Cardiac muscle cell (in vitro differentiated cells and primary cell): ENCODE measurements at places on chromosomes 4 and X.
A peak's percentile ranks its signal among the peaks of the same experiment; 100 is the strongest.

GRCh38 chr4:131347816-131348215 is 1801.3 kb upstream of the PCDH10 start:
- no peak for DNase-seq

DNA sequence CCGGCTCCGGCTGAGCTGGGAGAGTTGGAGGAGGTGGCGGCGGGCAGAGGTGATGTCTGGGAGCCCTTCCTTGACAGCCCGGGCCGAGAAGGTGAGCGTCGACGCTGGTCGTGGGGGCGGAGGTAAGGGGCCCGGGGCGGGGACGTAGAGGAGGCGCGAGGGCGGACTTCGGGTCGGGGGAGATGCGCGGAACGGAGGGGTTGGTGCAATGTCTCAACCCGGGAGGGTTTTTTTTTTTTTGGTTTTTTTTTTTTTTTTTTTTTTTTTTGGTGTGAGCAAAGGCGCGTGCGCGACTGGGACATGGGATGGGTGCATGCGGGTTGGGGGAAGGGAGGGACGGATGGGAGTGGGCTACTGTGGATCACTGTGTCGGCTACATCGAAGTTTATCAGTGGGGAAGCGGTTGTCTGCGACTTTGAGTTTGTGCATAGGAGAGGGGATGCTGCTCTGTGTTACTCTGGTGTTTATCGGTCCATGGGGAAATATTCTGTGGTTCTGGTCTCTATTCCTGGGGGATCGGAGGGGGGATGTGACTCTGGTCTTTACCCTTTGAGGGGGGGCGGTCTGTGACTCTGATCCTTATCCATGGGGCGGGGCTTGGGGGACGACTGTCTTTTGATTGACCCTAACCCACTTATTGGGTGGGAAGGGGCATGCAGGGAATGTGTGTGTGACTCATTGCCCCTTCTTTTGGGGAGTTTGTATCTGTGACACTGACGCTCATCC is 537 bp downstream of the RBM10 start:
- DNase-seq = no peak

- DNase-seq = no peak
Measured at GRCh38 chr4:145865274-145865941, 73.2 kb downstream of the ZNF827 start.

- no peak for DNase-seq
Measured at GRCh38 chr4:175394208-175394607, 417.9 kb downstream of the GPM6A start.

GRCh38 chr4:52408471-52408870 is 250.6 kb downstream of the USP46 start:
- DNase-seq = no peak

- DNase-seq = no peak
Measured at GRCh38 chr4:170014359-170015011, 11.7 kb downstream of the MFAP3L start.

DNA sequence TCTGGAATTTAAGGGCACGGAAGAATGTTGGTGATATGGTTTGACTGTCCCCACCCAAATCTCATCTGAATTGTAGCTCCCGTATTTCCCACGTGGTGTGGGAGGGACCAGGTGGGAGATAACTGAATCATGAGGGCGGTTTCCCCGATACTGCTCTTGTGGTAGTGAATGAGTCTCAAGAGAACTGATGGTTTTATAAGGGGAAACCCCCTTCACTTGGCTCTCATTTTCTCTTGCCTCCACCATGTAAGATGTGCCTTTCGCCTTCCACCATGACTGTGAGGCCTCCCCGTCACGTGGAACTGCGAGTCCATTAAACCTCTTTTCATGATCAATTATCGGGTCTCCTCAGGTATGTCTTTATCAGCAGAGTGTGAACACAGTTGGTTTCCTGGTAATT is 25.6 kb upstream of the DHRSX start:
- no peak for DNase-seq

GRCh38 chr4:26135331-26135730 is 185.5 kb upstream of the RBPJ start:
- DNase-seq = no peak

DNA sequence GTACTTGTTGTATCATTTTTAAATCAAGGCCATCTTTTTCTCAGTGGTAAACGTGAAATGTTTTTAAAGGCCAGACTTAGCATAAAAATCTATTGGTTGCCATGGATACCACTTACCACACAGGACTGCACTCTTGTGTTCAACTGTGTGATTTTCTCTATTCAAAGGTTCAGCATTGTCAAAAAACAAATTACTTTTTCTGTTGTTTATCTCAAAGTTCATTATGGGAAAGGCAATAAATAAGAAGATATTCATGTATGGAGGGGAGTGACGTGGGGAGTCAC is 231.0 kb upstream of the GATB start:
- DNase-seq = no peak

DNA sequence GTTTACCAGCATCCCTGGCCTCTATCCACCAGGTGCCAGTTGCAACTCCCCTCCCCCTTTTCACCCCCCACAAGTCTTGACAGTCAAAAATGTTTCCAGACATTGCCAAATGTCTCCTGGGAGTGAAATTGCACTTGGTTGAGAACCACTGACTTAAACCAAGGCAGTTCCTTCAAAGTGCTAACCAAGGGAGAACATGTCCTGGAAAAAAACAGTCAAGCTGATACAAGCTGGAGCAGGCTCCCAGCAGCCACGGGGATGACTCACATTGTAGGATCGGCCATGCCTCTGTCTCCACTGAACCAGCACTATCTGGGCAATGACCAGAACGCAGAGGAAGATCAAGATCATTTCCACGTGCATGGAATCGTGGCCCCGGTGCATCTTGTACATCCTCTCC is 11.4 kb downstream of the RNF175 start:
- no peak for DNase-seq

GRCh38 chr4:6901669-6902317 is 7.8 kb upstream of the TBC1D14 start:
- no peak for DNase-seq

GRCh38 chr4:110516106-110516922 is 40.4 kb downstream of the ENPEP start:
- DNase-seq = peak; percentile 75

DNA sequence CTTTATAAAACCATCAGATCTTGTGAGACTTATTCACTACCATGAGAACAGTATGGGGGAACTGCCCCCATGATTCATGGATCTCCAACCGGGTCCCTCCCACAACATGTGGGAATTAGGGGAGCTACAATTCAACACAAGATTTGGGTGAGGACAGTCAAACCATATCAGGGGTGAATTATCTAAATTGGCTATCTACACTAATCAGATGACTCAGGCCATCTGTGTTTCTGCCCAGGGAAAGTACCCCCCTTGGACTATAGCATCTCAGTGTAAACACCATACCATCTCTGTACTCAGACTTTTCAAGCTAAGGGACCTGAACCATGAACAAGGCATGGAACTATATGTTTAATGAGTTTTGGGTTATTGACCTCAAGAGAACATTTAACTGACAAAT is 76.8 kb downstream of the LNX1 start:
- DNase-seq = no peak

DNA sequence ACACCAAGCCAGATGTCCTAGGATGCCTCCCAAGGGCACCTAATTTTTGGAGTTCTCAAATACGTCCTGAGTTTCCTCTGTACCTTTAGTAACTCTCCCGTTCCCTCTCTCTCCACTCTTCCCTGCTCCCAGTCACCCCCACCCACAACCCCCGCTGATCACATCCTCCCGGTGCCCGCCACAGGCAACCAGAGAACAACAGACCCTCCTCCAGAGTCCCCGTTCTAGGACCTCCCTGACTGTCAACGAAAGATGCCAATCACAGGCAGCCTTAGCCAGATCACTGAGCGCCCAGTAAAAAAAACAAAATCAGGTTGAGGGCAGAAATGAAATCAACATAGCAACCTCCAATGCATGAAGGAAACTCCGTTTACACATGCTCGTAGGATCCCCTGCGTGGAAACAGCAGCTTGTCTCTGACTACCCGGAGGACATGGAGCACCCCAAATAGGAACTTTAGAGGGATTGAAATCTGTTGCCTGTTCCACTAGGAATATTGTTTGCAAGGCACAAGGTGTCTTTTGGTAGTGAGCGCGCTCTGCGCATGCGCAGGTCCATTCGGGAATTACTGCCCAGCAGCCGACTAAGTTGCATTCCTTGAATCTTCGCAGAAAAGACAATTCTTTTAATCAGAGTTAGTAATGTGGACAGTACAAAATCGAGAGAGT is at the start of gene GABRB1:
Gene GABRB1 (plus strand): TSS at position 557 of the 668 bp plus-strand sequence.
- DNase-seq = peak; percentile 72

- DNase-seq = peak; percentile 83
Measured at GRCh38 chrX:17590892-17591740, 146.2 kb upstream of the SCML1 start.

- DNase-seq = peak; percentile 44
Measured at GRCh38 chr4:54543088-54543795, 114.5 kb upstream of the KIT start.

DNA sequence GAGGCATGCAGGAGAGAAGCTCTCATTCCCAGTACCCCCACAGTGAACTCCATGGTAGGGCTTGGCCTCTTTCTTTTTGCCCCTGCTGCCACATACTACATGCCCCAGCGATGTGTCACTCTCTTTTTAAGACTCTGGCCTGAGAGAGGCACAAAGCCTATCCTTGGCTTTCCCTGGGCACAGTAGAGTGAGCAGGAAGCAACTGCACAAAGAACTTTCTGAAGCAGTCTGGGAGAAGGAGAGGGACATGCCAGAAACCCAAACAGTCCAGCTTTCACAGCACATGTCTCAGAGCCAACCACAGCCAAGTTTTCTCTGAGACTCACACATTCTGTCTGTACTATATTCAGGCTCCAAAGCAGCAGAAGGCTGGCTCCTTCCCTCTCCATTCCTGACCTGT is 7.9 kb upstream of the NALF2 start:
- DNase-seq = no peak

DNA sequence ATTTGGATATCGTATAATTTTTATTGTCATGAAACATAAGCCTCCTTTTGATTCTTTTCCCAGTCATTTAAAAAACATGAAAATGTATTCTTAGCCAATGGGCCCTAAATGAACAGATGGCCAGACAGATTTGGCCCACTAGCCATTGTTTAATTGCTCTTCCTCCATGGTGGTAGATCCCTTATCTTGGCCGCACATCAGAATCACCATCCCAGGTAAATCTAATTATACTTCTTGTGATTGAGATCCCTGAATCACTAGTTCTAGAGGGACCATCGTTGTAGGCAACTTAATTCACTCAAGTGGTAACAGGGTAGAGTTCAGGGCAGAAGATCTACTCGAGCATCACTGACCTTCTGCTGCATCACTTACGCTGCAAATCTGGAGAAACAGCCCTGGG is 24.1 kb upstream of the VCX3A start:
- no peak for DNase-seq

DNA sequence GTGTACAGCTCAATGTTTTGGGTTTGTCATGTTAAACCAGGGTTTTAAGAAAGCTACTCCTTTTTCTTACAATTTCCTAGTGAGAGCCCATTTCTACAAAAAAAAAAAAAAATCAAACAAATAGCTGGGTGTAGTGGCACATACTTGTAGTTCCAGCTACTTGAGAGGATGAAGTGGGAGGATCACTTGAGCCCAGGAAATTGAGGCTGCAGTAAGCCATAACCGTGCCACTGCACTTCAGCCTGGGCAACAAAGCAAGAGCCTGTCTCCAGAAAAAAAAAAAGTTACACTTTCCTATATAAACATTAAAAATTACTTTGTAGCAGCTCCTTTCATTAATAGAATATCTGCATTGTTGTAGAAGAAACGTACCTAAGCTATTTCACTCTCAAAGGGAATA is 166.7 kb downstream of the HS6ST2 start:
- no peak for DNase-seq

DNA sequence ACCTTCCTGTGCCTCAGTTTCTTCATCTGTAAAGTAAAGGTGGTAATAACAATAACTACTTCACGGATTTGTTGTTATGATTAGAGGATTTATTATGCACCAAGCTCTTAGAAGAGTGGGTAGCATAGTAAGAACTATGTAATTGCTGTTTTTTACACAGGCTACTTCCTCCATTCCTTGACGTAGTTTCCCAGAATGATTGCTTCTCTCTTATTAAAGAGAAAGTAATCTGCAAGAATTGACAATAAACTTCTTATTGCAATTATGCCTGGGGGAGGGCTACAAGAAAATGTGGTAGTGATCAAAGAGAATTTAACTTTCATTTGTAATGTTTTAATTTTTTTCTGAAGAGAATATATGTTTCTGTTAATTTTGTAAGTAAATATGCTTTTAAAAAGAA is 238.7 kb downstream of the GASK1B start:
- no peak for DNase-seq

DNA sequence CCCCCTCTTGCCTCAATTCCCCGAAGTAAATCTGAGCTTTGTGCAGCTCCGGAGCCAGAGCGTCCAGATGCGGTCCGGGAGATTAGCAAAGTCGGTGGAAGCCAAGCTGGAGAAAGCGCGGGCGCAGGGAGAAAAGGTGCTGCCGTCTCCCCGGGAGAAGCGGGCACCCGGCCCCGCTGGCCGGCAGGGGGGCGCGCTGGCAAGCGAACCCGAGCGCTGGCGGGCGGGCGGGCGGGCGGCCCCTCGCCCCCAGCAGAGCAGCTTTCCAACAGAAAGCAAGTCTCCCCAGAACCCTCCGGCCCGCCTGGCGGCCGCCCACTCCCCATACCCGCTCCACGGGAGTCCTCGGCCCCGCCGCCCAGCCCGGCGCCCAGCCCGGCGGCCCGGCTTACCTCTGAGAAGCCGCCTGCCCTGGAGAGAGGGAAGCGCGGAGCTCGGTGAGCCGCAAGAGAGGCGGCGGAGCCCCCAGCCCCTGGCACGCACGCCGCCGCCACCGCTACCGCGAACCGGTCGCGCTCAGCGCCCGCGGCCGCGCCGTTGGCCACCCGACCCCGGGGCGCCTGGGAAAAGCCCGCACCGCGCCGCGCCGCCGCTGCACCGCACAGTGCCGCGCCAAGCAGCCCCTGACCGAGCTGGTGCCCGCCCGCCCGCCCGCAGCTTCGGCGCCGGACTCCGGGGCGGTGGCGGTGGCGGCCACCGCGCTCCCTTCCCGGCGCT is 529 bp upstream of the CITED1 start:
- no peak for DNase-seq

DNA sequence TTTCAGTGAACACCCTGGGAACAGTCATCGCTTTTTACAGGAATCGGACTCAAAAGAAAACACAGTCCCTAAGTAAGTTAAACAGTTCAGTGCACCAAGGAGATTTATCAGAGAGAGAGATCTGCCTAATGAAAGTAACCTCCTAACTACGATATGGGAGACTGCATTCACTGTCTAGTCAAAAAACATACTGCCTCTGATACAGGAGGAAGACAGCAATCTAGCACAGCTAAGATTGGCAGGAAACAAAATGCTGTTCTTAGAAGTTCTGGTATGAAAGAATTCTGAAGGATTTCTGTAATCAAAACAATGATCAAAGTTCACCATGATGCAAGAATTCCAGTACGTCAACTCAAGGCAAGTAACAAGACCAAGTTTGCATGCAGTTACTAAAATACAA is 92.8 kb downstream of the MAML3 start:
- no peak for DNase-seq

DNA sequence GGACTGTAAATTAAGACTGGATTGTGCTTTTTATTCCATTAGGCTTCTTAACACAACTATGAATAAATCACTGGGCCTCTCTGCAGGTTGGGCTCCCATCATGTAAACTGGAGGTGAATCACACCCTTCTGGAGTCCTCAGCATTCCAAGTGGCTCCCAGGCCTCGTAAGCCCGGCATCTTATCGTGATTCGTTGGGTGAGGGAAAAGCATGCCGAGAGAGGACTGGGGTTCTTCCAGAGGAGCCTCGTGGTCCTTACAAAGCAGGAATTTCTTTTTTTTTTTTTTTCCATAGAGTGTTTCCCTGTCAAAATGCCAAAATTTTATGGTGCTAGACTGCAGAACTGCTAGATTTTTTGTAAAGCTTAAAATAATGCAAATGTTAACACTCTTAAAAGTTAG is 20.0 kb downstream of the CLDN22 start:
- DNase-seq = no peak

- DNase-seq = no peak
Measured at GRCh38 chr4:156217236-156217635, 263.6 kb upstream of the CTSO start.
